B cell (primary cell): ENCODE measurements at places on chromosomes 1 and 21. TPM values are rescaled to one million over a fixed set of nuclear protein-coding genes. Genes with fewer than 3 reads are reported as not detected.

Gene KCNN3
- total RNA-seq = 0.17 and 0.29 TPM in 2 replicates

GRCh38 chr1:47545912-47546483, 108.2 kb downstream of the FOXD2 start:
- DNase-seq = no peak

- no peak for DNase-seq
These were observed 122.0 kb upstream of the B3GALT2 start for GRCh38 chr1:193308438-193308837.

Gene PPM1J
- 1.7 and 2.1 TPM in 2 replicates for total RNA-seq

- no peak for DNase-seq
These were observed 15.9 kb upstream of the IFNGR2 start for GRCh38 chr21:33387294-33387693.

DNA sequence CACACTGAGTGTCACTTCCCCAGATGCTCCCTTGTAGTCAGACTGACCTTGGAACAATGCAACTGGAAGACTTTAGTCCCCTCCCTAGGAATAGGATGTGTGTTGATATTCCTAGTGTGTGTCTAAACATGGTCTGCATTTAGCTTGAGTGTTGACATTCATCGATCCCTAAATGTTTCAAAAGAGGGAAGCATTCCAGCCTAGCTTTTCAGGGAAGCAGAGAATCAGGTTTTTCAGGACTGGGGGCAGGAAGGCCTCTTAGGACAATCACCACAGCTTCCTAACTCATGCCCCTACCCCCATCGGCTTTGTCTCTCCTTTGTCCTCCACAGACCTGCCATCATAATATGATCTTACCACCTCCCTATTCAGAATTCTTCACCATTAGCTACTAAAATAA, 43.4 kb downstream of the NMNAT2 start:
- no peak for DNase-seq

Gene GBP7
- total RNA-seq = not detected in 2 replicates

Gene TNFSF18
- total RNA-seq = not detected in 2 replicates

- no peak for DNase-seq
These were observed 13.3 kb upstream of the LCE5A start for GRCh38 chr1:152497273-152497672.

Gene TRNP1
- 2.1 and 2.3 TPM in 2 replicates for total RNA-seq

- DNase-seq = no peak
These were observed 32.7 kb downstream of the RHBG start for GRCh38 chr1:156401681-156402081.

Gene ITPKB
- 93.5 and 99.9 TPM in 2 replicates for total RNA-seq

GRCh38 chr1:169882039-169882511, 11.6 kb downstream of the SCYL3 start:
- no peak for DNase-seq

Gene AMY1A
- not detected in 2 replicates for total RNA-seq

DNA sequence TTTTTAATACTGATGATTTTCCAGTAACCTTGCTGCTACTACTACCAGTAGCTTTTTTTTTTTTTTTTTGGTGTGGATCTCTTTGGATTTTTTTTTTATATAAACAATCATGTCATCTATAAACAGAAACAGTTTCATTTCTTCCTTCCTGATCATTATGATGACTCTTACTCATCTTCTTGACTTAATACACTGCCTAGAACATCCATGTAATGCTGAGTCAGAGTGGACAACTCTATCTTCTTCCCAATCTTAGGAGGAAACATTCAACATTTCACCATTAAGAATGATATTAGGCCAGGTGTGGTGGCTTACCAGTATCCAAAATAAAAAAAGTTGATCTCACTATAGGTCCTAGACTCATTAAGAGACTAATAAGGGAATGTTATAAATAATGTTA, 69.1 kb downstream of the RUSC1 start:
- no peak for DNase-seq

Gene DDAH1
- not detected in 2 replicates for total RNA-seq

Gene SNX7
- total RNA-seq = not detected in 2 replicates

DNA sequence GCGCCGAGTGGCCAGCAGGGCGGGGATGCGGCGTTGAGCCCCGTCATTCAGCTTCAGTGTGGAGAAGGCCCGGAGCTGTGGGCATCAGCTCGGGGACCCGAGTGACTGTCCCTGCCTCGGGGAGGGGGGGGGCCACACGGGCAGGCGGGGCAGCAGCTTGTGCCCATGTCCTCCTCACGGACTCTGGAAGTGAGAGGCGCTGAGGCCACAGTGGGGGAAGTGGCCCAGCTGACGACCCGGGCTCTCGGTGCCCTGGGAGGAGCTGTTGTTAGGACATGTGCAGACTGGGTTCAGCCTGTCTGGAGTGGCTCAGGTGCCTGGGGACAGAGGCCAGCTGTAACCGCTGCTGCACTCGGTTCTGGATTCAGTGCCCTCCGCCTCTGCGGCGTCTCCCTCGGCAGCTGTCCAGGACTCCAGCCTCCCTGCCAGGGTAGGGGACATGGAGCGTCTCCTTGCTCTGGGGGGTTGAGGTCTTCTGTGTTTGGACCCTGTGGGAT, 71.1 kb downstream of the SKI start:
- DNase-seq = no peak

DNA sequence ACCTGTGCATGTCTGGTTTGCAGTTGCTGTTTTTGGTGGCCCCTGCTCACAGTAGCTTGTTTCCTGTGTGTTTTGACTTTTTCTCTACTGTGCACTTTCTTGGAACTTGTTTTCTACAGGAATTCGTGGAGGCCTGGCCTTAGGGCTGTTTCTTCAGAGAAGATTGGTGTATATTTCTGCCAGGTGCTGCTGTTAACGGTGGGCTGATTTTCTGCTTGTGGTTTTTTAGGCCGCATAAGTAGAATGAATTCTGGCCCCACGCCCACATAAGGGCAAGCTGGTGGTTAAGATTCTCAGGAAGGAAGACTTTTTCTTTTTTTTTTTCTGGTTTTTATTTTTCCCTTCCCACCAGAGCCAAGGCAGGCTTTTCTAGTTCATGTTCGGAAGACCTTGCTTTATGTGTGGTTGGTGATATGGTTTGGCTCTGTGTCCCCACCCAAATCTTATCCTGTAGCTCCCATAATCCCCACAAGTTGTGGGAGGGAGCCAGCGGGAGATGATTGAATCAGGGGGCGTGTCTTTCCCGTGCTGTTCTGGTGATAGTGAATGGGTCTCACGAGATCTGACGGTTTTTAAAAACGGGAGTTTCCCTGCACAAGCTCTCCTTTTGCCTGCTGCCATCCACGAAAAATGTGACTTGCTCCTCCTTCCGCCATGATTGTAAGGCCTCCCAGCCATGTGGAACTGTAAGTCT, 71.5 kb upstream of the DISP3 start:
- DNase-seq = no peak

Gene PGLYRP4
- total RNA-seq = not detected in 2 replicates

GRCh38 chr1:39387452-39387851, 104.0 kb upstream of the BMP8A start:
- DNase-seq = no peak

DNA sequence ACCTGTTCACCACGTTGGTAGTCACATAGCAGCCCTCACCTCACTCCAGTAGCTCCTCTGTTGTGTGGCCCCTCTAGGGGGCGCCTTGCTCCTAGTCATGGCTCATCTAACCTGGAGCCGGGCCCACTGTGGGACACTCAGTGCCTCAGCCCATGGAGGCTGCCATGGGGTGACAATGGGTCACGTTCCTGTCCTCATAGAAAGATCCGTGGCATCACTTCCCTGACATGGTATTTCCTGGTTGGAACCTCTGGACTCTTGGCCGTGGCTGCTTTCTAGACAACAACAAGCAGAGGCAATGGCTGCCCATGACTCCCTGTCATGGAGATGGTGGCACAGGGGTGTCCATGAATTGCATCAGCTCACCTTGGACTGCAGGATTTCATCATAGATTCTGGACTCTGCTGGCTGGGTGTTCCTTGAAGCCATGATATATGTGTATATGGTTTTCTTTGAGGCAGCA, 27.5 kb upstream of the SLAMF6 start:
- no peak for DNase-seq

Gene S100A14
- not detected in 2 replicates for total RNA-seq

DNA sequence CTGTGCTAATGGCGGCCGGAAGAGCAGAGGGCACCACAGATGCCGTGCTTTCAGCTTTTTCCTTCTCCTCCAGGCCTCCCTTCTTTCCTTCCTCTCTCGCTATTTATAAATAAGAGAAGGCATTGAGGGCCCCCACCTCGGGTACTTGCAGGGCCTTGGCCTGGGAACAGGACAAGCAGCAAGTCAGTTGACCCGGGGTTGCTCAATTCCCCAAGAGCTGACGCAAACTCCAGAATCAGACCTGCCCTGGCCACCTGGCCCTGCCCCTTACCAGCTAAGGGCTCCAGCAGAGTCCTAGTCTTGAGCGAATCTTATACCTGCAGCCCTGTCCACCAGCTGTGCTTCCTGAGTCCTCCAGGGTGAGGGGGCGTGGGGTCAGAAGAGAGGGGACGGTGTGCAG, 13.5 kb downstream of the TNFRSF1B start:
- DNase-seq = no peak

Gene LMX1A
- total RNA-seq = not detected in 2 replicates

DNA sequence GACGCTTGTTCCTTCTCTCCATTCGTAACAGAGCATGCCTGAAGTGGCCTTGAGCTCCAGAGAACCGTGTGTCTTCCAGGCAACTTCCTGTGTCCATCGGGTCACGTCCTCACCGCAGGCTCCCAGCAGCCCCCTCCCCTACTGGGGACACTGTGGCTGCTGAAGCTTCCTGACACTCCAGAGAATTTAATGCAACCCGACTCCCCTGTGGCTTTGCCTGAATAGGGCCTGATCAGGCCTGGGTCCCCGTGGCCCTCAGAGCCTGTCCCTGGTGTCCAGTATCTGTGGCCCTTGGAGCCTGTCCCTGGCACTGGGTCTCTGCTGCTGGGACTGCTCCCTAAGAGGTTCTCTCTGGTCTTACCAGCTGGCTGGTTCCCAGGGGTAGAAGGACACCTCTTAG, 219.7 kb upstream of the VAMP3 start:
- no peak for DNase-seq

DNA sequence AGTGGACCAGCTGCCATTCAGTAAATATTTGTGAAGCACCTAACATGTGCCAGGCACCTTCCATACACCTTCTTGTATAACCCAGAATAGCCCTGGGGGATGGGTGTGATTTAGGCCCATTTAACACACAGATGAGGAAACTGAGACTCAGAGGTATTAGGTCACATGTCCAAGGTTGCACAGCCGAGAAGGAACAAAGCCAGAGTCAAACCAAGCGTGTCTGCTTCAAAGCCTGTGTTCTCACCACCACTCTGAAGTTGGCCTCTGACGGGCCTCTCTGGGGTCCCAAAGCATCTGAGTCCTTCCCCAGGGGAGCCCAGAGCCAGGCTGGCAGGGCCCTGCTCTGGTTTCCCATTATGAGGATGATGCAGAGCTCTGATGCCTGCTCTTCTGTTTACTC, 65.1 kb downstream of the LACTBL1 start:
- no peak for DNase-seq

Gene SLC9C2
- not detected in 2 replicates for total RNA-seq

DNA sequence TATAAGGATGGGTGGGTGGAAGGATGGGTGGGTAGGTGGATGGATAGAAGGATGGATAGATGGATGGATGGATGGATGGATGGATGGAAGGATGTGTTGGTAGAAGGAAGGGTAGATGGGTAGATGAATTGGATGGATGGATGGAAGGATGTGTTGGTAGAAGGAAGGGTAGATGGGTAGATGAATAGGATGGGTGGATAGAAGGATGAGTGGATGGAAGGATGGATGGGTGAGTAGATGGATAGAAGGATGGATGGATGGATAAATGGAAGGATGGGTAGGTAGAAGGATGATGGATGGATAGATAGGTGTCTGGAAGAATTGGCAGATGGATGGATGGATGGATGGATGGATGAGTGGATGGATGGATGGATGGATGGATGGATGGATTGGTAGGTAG, 6.0 kb downstream of the MASP2 start:
- DNase-seq = no peak

Gene HRNR
- total RNA-seq = not detected in 2 replicates

DNA sequence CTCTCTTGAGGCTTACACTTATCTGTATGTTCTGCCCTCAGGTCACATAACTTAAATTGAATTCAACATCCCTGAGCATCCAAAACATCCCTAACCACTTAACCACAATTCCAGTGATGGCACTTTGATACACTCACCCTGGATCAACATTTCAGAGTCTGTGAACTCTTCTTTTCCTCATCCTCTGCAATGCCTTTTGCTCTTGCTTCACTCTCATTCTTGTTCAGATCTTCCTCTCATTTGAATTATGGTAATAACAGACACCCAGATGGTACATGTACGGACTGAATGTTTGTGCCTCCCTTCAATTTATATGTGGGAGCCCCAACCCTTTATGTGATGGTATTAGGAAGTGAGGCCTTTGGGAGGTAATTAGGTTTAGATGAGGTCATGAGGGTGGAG, 33.4 kb downstream of the PTGER3 start:
- no peak for DNase-seq

Gene UMODL1
- 0.36 and 0.49 TPM in 2 replicates for total RNA-seq

Gene AIM2
- 68.4 and 72.1 TPM in 2 replicates for total RNA-seq

DNA sequence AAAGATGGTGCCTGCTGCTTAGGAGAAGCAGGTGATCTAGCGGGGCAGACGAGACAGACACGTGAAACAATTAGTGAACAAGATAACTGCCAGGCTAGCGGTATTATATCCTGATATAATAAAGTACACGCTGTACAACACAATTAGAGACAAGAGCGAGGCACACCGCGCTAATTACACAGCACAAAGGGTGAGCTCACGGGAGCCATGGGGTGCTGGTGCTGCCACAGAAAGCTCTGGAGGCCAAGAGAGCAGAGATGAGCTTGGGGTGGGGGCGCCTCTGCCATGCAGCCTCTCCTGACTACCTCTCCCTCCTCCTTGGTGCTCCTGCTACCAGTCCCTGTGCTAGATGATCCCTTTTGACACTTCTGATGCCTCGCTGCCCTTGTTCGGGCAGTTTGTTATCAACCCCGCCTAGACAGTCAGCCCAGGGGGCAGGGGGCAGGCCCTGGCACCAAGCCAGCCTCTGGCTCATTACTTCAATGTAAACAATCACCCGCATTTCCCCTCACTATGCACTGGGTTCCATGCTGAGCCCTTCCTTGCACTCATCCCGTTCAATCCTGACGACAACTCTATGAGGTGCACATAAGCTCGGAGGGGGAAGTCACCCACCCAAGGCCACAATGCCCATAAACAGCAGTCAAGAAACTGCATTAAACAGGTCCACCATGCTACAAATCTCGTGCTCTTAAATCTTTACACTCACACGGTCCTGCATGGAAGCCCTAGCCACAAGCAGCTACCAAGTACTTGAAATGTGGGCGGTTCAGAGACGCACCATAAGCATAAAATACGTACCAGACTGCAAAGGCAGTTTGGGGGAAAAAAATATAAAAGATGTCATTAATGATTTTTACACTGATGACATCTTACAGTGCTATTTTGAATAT, 103.0 kb downstream of the SSBP3 start:
- DNase-seq = no peak

Gene GRIK3
- 1.3 and 1.5 TPM in 2 replicates for total RNA-seq
